CD4-positive, alpha-beta T cell treated with Interleukin-1 beta for 1 hour (primary cell): ENCODE measurements at places on chromosomes 5 and 9.
A peak's percentile ranks its signal among the peaks of the same experiment; 100 is the strongest.

- DNase-seq = no peak
These were observed 1.1 kb upstream of the UBAP2 start for GRCh38 chr9:34049630-34050384.

DNA sequence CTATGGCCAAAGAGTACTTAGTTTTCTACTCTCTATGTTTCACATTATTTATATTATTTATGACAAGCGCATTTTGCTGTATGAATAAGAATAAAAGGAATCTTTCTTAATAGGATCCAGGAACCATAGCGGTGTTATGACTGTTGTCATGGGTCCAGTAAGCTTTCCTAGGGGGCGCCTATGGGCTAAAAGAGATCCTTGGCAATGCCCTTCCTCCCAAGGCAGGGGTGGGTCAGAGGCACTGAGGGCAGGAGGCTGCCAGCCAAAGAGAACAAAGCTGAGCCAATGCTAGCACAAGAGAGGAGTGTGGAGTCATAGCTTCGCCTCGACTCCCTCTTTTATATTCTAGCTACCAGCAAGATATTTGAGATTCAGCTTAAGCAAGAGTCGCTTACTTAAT, 98.4 kb upstream of the GNAQ start:
- DNase-seq = no peak

- DNase-seq = no peak
These were observed 60.9 kb downstream of the ZNF354C start for GRCh38 chr5:179120951-179121666.

GRCh38 chr5:88254320-88254719, 14.3 kb downstream of the TMEM161B start:
- DNase-seq = no peak

DNA sequence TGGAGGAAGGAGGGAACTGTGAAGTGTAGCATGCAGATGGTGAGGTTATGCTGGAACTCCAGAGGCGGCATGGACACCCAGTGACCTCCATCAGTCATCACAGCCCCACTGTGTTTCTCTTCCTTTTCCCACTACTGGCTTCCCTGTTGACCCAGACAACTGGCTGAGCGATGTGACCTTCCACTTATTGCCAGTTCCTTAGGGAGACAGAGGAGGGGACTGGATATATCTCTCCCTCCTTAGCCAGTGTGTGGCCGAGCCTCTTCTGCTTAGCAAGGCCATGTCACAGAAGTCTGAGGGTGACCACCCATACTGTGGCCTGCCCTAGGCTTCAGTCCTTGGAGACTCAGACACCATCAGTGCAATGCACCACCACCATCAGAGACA, 3.0 kb upstream of the PHYKPL start:
- no peak for DNase-seq

DNA sequence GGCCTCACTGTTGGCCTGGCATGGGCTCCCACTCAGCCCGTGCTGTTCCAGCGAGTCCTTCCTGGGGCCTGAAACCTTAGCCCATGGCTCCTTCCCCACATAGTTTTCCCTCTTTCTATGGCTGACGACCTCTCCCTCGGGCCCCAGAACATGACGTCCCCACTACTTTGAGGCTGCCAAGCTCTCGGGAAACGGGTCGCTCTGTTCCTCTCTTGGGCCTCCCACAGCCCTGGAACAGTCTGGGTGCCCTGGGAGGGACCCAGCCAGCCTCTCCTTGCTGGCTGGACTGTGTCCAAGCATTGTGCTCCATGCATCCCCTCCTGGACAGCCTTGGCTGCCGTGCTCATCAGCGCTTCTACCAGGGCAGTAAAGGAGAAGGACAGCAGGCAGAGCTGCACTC, 118.3 kb downstream of the SYK start:
- DNase-seq = no peak

DNA sequence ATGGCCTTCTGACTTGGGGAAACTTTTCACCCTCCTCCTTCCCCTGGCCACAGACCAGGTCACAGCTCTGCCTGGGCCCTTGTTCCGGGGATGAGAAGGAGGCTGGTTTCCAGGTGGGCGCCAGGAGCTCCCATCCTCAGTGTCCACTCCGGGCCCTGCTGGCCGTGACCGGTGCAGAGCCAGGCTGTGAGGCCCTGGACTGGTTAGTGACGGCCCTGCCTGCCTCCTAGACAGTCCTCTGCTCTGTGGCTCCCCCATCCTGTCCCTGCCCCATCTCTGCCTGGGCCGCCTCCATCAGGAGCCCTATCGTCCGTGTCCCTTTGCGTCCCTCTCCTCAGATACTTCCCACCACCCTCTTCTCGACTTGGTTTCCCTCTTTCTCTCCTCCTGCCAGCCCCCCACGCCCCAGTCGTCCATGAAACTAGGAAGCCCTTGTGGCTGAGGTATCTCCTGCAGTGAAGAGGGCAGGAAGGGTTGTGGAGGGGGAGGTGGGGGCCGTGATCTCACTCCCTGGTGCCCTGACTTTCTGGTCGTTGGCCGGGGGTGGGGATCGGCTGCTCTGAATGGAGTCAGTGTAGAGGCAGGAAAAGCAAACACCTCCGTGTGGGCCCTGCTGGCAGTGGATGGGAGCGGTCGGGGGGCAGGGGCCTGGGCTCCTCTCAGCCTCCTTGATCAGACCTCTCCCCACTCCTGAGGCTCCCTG, 15.4 kb upstream of the CERCAM start:
- no peak for DNase-seq

DNA sequence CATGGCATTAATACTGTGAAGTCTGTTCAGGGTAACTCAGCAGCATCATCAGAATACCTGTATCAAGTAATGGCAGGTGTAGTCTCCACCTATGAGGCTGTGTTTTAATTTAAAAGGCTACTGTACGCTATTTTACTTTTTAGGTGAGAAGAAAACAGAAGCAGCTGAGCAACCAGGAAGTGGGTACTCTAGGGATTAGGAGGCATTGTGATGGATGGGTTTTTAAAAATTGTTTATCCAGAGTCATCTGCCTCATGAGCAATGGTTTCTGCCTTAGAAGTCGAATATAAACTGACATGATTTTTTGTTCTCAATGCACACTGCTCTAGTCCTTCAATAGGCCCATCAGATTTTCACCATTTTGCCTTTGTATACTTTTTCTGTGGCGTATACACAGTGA, 42.6 kb downstream of the PSIP1 start:
- no peak for DNase-seq

- DNase-seq = no peak
These were observed 22.8 kb upstream of the LPCAT1 start for GRCh38 chr5:1546556-1546955.

- no peak for DNase-seq
These were observed 41.5 kb downstream of the SAR1B start for GRCh38 chr5:134590992-134591659.

DNA sequence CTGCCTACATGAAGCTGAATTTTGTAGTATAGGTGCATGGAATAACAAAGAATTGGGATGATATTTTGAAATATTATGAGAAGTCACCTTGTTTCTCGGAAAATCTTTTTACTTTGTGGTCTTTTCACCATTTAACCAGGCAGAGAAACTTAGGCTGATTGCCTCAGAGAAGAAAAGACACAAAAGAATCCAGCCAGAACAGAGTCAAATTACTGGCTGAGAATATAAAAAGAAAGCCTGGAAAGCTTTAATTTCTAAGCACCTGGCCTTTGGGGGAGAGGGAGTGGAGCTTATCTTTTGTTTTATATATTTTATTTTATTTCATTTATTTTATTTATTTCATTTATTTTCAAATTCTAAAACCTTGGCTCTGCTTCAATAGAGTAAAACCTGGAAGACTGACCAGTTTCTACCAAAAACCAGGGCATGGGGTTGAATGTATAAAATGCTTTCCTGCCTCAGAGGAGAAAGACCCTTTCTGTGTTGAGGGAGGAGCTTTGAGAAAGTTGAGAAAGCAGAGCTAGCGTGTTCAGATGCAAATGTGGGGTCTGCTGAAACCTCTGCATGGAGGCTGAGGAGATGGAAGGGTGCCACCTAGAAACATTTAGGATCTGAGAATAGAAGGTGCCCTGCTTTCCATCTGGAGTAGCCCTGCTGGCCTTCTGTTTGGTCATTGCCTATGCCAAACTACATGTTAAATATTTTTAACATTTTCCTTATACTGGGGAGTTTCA, 81.6 kb downstream of the NREP start:
- no peak for DNase-seq

DNA sequence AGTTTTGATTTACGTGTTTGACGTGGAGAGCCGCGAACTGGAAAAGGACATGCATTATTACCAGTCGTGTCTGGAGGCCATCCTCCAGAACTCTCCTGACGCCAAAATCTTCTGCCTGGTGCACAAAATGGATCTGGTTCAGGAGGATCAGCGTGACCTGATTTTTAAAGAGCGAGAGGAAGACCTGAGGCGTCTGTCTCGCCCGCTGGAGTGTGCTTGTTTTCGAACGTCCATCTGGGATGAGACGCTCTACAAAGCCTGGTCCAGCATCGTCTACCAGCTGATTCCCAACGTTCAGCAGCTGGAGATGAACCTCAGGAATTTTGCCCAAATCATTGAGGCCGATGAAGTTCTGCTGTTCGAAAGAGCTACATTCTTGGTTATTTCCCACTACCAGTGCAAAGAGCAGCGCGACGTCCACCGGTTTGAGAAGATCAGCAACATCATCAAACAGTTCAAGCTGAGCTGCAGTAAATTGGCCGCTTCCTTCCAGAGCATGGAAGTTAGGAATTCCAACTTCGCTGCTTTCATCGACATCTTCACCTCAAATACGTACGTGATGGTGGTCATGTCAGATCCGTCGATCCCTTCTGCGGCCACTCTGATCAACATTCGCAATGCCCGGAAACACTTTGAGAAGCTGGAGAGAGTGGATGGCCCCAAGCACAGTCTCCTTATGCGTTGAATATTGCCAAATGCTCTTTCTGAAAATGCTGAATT, 850 bp downstream of the RRAGA start:
- peak; percentile 12 for DNase-seq

GRCh38 chr9:84140535-84141101, 160.0 kb downstream of the RMI1 start:
- no peak for DNase-seq

- DNase-seq = no peak
These were observed 655.7 kb upstream of the ITGA1 start for GRCh38 chr5:52132053-52132452.

DNA sequence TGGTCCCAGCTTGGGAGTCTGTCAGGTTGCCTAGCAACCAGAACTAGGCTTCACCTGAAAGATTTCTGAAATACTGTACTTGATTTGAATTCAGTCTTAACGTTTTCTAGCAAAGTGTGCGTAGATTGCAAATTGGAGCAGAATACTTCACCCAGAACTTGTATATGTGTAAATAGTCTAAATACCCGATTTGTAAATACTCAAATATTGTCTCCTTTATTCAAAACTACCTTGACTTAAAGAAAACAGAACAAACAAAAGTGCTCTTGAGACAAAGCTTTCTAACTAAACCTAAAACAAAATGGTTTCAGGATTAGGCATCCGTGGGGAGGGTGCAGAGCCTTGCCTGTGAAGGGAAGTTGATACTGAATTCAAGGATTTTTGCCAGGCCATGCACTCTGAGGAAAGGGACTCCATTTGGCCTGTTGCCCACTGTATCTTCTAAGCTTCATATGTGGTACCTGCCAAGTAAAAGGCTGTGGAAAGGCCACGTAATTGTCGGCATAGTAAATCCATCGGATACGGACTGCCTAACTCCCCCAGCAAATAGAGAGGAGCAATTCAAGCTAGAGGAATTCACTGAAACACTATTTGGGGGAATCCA, 744 bp upstream of the HMGCS1 start:
- no peak for DNase-seq

DNA sequence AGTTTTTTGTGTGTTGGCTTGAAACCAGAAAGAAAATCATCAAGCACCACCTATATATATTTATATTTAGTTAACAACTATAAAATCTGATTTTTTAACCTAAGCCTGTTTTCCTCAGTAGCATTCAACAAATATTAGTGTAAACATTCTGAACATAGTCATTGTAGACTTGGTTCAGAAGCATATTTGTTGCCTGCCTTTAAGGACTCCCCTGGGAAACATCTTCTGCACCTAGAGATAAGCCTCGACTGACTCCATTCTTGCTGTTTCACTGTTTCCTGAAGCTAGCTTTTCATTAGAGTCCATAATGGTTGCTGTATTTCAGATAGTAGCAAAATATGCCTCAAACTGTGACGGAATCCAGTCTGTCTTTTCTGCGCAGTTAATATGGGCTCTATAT, 123.5 kb downstream of the TRIO start:
- no peak for DNase-seq

- no peak for DNase-seq
These were observed 5.0 kb downstream of the DMRT3 start for GRCh38 chr9:981491-981898.

GRCh38 chr5:91022518-91022917, 360.6 kb downstream of the ARRDC3 start:
- DNase-seq = no peak

DNA sequence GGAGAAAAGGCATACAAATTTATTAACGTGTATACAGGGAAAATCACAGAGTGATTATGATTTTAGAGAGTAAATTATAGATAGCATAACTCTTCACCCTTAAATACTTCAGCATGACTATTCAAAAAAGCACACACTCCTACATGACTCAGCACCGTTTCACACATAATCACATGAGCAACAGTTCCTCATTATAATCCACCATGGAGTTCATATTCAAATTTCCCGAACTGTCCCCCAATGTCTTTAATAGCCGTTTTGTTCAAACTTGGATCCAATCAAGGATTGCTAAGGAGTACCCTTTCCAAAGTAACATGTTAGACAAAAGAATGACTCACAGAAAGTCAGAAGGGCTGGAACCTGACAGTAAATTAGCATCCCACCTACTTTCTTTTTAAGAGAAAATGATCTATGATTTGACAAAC, 32.1 kb downstream of the RAPGEF1 start:
- DNase-seq = peak; percentile 24

- DNase-seq = no peak
These were observed 261.5 kb downstream of the FANCC start for GRCh38 chr9:95055851-95056551.

- no peak for DNase-seq
These were observed 159.5 kb upstream of the SLC28A3 start for GRCh38 chr9:84499969-84500582.

- no peak for DNase-seq
These were observed 325.9 kb upstream of the TNC start for GRCh38 chr9:115443890-115444289.

DNA sequence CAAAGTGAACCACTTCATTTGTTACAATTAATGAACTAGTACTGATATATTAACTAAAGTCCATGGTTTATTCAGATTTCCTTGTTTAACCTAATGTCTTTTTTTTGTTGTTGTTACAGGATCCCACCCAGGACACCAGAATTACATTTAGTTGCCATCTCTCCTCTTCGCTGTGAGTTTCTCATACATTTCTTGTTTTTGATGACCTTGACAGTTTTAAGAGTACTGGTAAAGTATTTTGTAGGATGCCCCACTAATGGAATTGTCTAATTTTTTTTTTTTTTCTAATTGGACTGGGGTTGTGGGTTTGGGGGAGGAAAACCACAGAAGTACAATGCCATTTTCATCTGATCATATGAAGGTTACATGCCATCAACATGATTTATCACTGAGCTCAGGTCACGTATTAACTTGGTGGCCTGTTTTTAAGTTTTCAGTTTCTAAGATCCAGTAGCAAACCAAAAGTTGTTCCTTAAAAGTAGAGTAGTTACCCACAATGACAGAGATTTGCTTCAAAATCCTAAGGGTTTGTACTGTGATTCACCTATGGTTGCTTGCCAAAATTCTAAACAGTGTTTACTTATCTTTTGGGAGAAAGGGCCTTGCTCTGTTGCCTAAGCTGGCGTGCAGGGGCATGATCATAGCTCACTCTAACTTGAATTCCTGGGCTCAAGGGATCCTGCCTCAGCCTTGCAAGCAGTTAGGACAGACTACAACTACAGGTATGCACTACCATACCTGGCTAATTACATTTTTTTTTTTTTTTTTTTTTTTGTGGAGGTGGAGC, 4.5 kb upstream of the OTULIN start:
- DNase-seq = no peak
